ENCODE measurements at places on chromosomes 7 and 10.

- no peak for DNase-seq
These were observed 29.0 kb downstream of the GSTO2 start for GRCh38 chr10:104297697-104298660.

DNA sequence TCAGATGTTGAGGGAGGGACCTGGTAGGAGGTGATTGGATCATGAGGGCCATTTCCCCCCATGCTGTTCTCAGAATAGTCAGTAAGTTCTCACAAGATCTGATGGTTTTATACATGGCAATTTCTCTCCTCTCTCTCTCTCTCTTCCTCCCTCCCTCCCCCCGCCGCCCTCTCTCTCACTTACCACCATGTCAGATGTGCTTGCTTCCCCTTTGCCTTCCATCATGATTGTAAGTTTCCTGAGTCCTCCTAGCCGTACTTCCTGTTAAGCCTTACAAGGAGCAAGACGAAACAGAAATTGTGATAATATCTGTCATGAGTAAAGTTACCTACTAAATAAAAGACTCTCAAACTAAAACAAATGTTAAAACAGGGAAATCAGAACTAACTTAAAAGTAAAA lies 19.9 kb upstream of the GPR141 start:
- DNase-seq = no peak

GRCh38 chr7:32169228-32169627 lies 99.0 kb upstream of the PDE1C start:
- no peak for DNase-seq

DNA sequence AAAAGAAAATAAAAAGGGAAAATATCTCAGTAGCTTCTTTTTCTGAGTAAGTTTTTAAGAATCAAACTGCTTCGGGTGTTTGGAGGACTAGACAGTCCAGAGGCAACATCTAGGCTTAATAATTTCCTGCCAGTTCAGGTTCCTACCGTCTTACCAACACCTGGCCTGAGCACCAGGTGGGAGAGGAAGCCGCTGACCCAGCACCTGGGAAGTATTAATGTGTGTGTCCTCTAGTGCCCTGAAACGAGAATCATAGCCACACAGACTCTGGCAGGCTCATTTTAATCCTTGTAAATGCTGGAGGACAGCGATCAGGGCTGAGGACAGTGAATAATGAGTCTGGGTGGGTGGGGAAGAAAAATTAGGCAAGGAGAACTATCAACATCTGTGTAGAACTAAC lies 137.4 kb downstream of the ZNF438 start:
- DNase-seq = no peak

DNA sequence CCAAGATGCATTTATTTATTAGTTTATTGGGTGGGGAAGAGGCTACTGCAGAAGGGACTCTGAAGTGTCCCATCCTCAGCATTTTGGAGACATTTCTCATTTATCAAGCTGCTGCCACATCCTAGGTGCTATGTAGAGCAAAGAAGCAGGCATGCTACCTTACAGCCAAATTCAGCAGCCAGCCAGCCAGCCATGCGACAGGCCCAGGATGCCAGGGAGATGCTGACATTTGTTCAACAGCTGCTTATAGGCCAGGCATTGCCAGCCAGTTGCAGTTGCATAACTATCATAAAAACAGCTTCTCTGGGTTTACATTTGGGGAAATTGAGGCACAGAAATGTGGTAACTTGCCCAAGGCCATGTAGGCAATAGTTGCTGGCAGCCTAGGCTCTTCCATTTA lies 2.3 kb downstream of the SLC29A3 start:
- no peak for DNase-seq

GRCh38 chr10:5977471-5978229 lies at the start of gene IL15RA:
TSS of gene IL15RA (minus strand) at chr10:5977543. CDS start at chr10:5977492, 51 bp downstream.
- DNase-seq = no peak

GRCh38 chr7:18390535-18390907 lies 105.0 kb upstream of the HDAC9 start:
- no peak for DNase-seq

DNA sequence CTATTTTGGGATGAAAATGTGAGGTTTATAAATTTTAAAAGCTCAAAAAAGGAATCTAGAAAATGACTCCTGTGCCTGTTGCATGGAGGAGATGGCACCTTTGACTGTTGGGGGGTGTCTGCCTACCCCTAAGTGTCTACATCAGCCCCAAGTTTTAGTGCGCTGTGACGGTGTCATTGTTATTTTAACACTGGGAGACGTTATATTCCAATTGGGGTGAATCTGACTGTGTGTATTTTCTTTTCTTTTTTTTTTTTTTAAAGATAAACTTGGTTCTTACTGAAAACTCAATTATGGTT lies 517 bp downstream of the SRGN start:
- DNase-seq = no peak

GRCh38 chr7:48173756-48174382 lies 2.6 kb downstream of the ABCA13 start:
- no peak for DNase-seq

DNA sequence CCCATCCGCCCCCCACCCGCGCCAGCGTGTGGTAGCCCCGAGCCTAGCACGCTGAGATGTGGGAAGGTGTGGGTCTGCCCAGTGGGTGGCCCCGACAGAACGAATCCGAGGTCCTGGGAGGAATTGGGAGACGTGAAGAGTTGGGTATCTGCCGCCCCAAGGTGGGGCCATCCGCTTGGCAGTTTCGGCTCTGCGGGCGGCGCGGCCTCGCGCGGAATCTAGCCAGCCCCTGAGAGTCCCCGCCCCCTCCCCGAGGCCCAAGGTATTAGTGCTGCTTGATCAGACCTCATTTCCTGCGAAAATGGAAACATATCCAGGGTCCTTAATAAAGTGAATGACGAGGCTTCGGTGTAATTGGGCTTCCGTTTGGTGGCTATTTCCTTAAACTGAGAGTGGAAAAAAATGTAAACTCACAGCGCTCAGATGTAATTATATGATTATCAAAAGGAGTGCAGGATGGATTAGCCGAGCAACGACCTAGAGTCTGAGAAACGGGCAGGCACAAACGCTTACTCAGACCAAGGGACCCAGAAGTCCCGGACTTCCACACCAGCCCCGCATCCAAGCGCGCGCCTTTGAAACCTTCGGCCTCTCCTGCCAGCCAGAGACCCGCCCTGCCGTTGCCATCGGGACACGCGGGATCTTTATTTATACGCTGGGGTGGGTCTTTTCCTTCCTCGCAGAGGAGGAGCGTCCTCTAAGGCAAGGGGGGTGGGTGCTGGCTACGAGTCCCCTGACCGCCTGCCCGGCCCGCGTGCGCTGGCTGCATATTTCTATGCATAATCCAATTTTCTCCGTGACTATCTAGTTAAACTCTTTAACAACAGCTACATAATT lies 12.8 kb downstream of the LBX1 start:
- DNase-seq = no peak
